ENCODE measurements at places on chromosomes 1 and 21. TPM values are rescaled to one million over a fixed set of nuclear protein-coding genes. Genes with fewer than 3 reads are reported as not detected.
A peak's percentile ranks its signal among the peaks of the same experiment; 100 is the strongest.

The COL16A1 gene
- 47.3 TPM for polyA plus RNA-seq

- DNase-seq: no peak
Measured at GRCh38 chr21:36096398-36097290, 26.8 kb downstream of the CBR1 start.

- no peak for DNase-seq
Measured at GRCh38 chr1:36764798-36765197, 269.5 kb downstream of the GRIK3 start.

GRCh38 chr1:208218237-208219097, 25.7 kb downstream of the PLXNA2 start:
- DNase-seq: no peak

GRCh38 chr21:15054606-15055239, 10.1 kb downstream of the NRIP1 start:
- DNase-seq: no peak

DNA sequence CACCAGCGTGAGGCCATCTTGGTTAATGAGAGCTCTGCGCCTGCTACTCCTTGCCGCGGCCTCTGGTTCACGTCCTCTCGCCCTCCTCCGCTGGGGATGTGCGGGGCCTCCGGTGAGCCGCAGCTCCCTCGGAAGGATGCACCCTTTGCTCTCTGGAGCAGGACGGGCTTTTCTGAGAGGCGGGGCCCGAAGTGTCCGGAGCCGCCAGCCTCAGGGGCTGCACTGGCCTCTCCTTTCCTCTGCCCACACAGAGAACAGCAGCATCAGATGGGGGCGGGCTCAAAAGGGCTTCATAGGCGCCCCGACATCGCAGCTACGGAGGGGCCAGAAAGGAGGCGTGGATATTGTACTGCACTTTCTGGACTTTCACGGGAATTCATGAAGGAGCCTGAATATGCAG, 284.7 kb downstream of the CAMTA1 start:
- peak; percentile 20 for DNase-seq

- DNase-seq: no peak
Measured at GRCh38 chr1:25572708-25573590, 29.5 kb downstream of the LDLRAP1 start.

DNA sequence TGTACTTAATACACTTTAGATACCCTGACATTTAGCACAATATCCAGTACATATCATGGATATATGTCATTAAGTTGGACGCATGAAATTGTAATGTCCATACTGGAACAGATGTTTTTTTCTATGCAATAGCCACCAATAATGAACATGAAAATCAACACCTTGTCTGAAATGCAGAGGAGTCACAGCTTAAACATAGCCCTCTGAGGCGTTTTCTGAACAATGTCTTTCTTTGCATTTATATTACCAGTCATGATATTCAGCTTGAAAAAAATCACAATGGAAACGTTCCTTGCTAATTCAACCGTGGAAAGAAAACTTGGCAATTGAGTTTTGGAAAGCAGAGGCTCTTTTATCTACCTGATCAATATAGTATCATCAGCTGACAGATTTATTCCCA, 86.7 kb upstream of the COL11A1 start:
- no peak for DNase-seq

- no peak for DNase-seq
Measured at GRCh38 chr21:43772425-43772821, 3.7 kb downstream of the CSTB start.

DNA sequence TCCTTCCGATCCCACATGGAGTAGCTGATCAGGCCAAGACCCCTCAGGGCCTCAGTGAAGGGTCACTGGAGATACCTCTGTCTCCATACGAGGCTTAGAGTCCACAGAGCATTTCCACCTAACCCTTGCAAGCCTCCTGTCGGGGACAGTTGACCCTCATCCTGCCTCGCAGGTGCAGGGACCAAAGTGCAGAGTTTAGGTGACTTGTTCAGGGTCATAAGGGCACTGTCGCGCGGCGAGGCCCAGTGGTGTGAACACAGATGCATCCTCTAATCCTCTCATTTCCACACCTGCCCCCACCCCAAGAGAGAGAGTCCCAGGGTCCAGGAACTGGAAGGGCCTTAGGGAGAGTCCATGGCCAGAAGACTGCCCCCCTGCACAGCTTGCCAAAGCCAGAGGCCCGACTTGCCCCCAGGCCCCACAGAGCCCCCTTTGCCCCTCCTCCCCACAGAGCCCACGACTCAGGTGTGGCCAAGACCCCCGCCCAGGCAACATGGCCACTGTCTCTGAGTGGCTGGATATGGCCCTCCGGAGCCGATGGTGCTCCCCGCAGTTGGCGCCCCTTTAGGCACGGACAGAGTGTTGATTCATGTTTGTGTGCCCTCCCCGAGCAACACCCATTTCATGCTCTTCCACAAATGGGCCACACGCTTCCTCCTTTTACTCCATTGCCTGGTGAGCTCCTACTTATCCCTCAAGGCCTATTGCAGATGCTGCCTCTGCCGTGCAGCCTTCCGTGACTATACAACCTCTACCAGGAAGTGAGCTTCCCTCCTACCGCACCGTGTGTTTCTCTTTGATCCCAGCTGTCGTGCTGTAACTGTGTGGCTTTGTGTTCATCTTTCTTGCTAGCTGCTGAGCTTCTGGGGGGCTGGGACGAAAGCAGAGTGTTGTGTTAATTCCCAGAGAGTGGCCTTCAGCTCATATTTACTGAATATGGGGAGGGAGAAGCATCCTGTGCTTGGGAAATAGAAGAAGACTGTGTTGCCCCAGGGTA, 1.7 kb downstream of the TRPM2 start:
- no peak for DNase-seq

- no peak for DNase-seq
Measured at GRCh38 chr1:16418823-16419425, 18.3 kb downstream of the SPATA21 start.

The KCNJ9 gene
- polyA plus RNA-seq: 0.12 TPM

The KPRP gene
- polyA plus RNA-seq: not detected

GRCh38 chr1:48831120-48831978, 54.7 kb upstream of the BEND5 start:
- DNase-seq: no peak

DNA sequence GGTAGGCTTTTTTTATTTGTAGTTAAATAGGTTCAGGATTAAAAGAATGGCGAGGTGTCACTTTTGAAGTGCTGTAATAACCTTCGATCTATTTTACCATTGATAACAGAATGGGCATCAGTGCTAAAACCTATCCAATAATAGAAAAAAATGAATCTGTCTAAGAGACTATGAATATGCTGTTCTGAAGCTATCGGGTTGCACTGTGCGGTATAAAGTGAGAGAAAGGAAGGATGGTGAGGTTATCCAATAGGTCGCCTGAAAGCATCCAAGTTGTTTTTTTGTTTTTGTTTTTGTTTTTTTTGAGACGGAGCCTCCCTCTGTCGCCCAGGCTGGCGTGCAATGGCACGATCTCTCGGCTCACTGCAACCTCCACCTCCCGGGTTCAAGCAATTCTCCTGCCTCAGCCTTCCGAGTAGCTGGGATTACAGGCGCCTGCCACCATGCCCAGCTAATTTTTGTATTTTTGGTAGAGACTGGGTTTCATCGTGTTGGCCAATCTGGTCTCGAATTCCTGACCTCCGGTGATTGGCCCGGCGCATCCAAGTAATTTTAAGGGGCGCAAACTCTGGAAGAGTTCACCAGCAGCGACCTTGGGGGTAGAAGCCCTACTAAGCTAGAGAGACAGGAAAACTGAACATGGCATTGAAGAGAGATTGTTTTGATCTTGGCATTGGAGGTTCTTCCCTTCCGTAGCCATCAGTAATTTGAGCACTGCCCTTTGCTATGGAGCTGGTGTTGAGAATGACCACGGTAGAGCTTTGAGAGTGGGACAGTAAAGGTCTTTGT, 8.7 kb upstream of the MDM4 start:
- DNase-seq: peak; percentile 64

DNA sequence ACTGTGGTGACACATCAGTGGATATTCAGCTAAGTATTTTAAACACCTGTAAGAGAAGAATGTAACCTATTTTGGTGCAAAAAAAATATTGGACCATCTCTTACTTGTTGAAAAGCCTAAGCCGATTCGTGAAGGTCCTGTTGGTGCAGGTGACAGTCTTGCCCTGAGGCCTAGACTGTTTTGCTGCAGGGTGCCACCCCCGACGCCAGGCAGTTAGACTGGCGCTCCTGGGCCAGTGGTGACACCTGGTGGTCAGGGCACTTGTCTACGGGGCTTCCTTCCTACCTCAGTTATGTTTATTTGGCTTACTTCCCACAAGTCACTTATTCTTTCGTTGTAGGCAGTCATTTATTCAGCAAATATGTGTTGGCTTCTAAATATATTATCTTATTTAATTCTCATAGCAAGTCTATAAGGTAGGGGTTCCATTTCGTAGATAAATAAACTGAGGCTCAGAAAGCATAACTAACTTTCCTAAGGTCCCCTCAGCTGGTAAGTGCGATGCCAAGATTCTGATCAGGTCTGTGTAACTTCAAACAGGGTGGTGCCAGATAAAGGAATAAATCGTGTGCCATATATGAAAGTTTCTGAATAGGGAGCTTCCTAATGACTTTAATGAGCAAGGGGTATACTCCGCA, 1.9 kb downstream of the EEIG2 start:
- DNase-seq: peak; percentile 27

Data from left kidney (tissue), 8 donors.